ENCODE measurements at places on chromosomes 4 and X.

GRCh38 chrX:103520386-103520785 is 1.1 kb upstream of the RAB40A start:
- no peak for DNase-seq

DNA sequence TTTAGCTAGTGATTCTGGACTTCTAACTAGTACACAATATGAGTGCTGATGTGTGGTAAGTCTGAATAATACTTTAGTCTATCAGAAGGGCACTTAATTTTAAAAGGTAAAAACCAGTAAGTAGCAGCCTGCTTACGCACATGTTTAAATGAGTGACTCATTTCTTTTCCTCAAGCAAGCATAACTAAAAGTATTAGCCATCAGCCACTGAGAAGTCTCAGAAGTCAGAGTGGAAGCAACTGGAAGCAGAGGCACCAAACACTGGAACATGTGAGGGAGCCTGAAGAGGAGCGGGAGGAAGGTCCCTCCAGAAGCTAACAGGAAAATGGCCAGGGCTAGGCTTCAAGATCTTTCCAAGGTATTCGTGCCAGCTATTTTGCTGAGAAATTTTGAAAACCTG is 257.7 kb downstream of the RAPGEF2 start:
- DNase-seq = no peak

- DNase-seq = no peak
Observed at GRCh38 chr4:27764526-27764837, 903.8 kb downstream of the STIM2 start.

DNA sequence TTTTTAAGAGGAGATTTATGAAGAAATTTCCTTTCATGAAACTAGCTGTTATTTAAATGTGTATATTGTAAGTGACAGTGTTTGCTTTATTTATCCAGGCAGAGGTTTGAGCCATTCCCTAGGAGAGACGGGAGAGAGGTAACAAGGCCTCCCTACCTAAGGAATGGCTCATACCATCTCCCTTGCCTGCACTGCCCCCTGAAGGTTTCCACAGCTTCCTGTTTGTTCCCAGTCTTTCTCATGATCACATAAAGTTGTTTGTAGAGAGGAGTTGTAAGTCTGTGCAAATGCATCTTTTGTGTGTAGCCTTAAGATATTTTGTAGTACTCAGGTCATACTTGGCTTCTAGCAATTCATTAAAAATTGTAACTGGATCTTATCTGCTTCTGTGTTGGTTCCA is 1504.5 kb upstream of the PCDH10 start:
- no peak for DNase-seq

DNA sequence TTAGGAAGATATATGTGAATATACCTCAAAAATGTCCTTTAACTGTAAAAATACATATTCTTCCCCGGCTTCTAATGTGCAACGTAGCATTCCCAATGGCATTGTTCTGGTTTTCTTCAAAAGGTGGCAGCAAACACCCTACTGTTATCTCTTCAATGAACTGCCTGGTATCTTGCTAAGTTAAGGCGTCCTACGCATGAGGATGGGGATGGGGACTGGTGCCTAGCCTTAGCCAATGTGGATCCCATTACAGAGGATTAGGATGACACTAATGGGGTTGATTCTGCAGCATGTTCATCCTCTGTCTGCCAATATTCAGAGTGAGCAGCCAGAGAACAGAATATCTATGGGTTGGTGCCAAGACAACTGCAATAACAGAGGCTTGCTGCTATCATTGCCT is 334.9 kb upstream of the ADGRL3 start:
- no peak for DNase-seq

- no peak for DNase-seq
Observed at GRCh38 chr4:115944146-115944905, 830.9 kb upstream of the NDST4 start.

GRCh38 chrX:117969328-117969727 is 147.3 kb downstream of the KLHL13 start:
- DNase-seq = no peak

- DNase-seq = no peak
Observed at GRCh38 chr4:177265729-177266128, 43.9 kb upstream of the NEIL3 start.

- no peak for DNase-seq
Observed at GRCh38 chr4:16722416-16722815, 176.0 kb downstream of the LDB2 start.

Measured in activated CD4-positive, alpha-beta T cell treated with anti-CD3 and anti-CD28 coated beads, Interleukin-2, amount 50 U/mL, for 16 hours (primary cell).